ENCODE measurements at places on chromosomes 2 and 18. TPM values are rescaled to one million over a fixed set of nuclear protein-coding genes. Genes with fewer than 3 reads are reported as not detected.

DNA sequence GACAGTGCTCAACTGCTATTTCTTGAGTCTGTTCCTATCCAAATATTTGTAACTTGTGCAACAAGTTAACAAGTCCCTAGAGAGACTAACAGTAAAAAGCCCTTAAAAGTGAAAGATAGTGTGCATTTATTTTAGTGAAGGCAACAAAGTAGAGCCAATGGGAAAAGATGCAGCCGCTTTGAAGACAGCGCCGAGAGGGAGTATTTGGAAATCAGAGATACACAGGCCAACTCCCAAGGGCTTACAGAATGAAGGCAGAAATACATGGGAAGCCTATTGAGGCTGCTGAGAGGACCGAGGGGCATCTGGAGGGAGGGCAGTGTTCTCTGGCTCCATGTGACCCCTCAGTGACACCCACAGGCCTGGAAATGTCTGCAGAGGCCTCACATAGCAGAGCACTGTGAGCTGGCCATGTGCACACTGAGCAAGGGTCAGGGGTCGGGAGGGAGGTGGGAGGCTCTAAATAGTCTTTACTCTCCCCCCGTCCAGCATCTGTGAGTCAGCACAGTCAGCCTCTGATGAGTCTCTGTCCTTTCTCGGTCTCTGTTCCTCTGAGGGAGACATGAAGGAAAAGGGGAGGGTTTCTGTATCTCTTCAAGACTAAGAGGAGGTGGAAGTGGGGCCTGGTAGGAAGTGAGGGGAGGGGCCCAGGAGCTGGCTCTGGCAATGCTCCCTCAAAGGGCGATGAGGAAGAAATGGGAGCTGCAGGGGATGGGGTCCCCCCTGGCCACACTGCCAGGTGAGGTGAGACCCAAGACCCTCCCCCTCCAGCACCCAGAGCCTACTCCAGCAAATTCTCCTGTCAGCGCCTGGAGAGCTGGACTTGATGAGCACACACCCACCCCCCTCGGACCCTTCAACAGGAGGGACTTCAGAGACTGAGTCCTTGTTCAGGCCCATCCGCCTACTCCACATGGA lies 133.6 kb downstream of the SP3 start:
- peak; percentile 16 for DNase-seq

DNA sequence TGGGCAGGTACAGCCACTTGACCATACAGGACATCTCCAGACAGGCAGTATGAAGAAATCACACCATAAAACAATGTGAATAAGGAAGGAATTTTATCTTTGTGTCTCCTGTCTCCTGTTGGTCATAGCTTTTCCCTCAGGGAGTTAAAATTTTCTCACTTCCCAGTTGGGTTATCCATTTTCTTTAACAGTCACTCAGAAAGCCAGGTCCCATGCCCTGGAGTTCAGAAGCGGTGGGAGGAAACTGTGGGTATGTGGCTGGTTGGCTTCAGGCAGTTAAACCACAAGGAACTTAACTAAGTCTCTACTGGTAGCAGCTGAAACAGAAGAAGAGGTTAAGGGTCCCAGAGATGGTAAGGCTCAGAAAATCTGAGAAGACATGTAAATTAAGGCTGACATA lies 6.5 kb upstream of the SMAD2 start:
- DNase-seq = no peak

GRCh38 chr2:120787822-120788700 lies 52.4 kb downstream of the GLI2 start:
- DNase-seq = no peak

The MPV17 gene
- 49.0 TPM for total RNA-seq

The NYAP2 gene
- not detected for total RNA-seq

The PSMA8 gene
- total RNA-seq = not detected

The LYG2 gene
- not detected for total RNA-seq

The VSNL1 gene
- 5.4 TPM for total RNA-seq

The CYS1 gene
- total RNA-seq = 5.1 TPM
